ENCODE measurements at places on chromosomes 16 and 17. TPM values are rescaled to one million over a fixed set of nuclear protein-coding genes. Genes with fewer than 3 reads are reported as not detected.

The TBC1D3 gene
- not detected for polyA plus RNA-seq

GRCh38 chr16:23469814-23470213 is 16.8 kb upstream of the COG7 start:
- no peak for DNase-seq
- no peaks in the 10 kb centered on the region for H3K4me1 ChIP-seq
- no peak overlapping the region for H3K4me3 ChIP-seq
- peaks cover 22% of the 10 kb centered on the region for H3K36me3 ChIP-seq
- H3K27ac ChIP-seq: no peak overlapping the region

DNA sequence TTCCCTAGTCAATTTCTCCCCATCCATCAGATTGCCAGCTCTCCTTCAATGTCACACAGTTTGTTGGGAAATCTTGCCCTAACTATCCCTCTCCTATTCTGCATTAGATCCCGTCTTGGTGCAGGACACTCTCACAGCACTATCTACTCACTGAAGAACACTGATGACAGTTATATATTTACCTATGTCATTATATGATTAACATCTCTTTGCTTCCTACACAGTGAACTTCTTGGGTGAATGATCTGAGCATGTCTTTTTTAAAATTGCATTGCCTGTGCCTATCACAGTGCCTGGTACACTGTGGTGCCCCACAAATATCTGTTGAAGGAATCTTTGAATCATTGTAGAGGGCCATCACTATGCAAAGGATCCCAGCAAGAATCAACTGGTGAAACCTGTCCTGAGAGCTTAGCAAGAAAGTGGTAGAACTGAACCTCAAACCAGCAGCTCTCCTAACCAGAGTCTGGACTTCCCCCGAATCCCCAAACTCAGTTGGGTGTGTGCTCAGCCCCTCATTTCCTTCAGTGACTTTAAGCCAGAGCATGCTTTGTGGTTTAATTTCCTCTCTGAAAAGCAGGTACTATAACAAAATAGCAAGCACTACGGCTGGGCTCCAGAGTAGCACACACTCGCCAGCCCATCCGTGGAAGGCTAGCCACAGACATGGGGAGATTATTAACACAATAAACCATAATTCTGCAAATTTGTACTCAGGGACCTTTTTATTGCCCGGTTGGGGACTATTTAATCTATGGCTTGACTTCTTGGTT is 680.7 kb upstream of the SALL1 start:
- H3K27ac ChIP-seq: no peak overlapping the region
- H3K36me3 ChIP-seq: no peaks in the 10 kb centered on the region
- DNase-seq: no peak
- H3K4me3 ChIP-seq: no peak overlapping the region
- no peaks in the 10 kb centered on the region for H3K27me3 ChIP-seq

GRCh38 chr17:76585649-76586593 is at the start of gene ST6GALNAC2:
ST6GALNAC2 (minus strand) TSS chr17:76585860; CDS start chr17:76585808, 52 bp downstream.
- H3K27ac ChIP-seq: peak within 1 kb of the TSS; percentile 92
- H3K4me3 ChIP-seq: peak within 1 kb of the TSS; percentile 68
- H3K4me1 ChIP-seq: no peaks in the 10 kb centered on the region
- no peaks in the 10 kb centered on the region for H3K36me3 ChIP-seq
- DNase-seq: peak; percentile 57

The SPAG5 gene
- 6.3 TPM for polyA plus RNA-seq

All from lung (tissue), 17 donors.